NK-92 treated with Interleukin-12 subunit alpha and Interleukin-12 subunit beta, amount 100 ng/mL, for 24 hours (cell line): ENCODE measurements at places on chromosomes 1 and 21.

- no peak for DNase-seq
Observed at GRCh38 chr1:181317261-181317930, 165.9 kb upstream of the CACNA1E start.

DNA sequence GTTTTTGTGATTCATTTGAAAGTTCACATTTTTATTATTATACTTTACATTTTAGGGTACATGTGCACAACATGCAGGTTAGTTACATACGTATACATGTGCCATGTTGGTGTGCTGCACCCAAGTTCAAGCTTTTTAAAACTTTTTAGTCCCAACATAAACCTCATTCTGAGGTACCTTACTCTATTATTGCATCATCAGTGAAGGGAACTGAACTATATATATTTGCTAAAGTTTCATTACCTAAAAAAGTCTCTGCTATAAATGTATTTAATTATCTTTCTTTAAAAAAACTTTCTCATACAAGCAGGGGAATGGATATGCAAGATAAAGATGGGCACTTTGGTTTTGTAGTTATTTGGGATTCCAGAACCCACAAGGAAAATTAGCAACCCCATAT lies 931.4 kb upstream of the ADGRL2 start:
- no peak for DNase-seq

DNA sequence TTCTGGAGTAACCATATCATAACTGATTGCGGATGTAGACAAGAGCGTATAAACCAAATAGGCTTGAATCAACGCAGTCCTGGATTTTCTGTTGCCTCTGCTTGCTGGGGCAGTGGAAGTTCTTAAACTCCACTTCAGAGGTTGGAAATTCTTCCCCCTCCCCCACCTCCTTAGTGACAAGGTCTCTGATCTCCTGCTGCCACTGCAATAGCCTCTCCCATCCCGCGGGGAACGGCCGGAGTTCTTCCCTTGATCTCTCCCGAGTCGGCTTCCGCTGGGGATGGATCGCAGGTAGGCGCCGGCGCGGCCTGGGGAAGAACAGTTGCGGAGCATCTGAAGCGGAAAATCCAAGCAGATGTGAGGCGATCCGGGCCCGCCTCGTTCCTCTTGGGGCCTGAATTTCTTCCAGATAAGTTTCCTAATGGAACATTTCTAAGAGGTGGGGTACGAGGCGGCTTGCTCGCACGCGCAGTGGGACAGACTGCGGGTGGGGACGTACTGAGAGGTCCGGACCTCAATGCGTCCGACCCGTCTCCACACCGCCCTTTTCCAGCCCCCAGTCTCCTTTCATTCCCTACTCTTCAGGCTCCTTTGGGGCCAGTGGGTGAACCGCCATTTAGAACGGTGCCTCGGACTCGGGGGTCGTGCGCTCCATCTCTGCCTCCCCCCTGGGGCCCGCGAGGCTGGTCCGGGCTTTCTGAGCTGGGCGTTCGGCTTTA lies 3.1 kb upstream of the SIM2 start:
- DNase-seq, result no peak

DNA sequence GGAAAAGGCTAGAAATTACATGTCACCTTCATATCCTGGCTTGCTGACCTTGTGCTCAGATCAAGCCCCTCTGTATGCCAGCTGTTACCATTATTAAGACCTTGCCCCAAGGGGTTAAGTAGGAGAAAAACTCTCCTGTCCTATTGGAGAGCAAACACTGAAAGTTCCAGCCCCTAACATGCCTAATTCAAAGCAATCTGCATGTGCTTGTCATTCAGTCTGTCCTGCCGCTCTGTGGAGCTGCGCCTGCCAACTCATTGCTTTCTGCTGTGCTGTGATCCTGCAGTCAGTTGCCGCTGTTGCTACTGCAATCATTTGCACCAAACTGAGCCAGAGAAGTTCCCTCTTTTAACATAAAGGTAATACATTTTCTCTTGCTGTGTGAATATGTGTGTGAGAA lies 113.4 kb downstream of the DISP1 start:
- DNase-seq, result no peak

GRCh38 chr1:14372526-14372925 lies 226.0 kb upstream of the KAZN start:
- DNase-seq, result no peak

- no peak for DNase-seq
Observed at GRCh38 chr1:228214921-228215662, 7.2 kb downstream of the OBSCN start.

- no peak for DNase-seq
Observed at GRCh38 chr1:201419256-201419655, 2.3 kb downstream of the TNNI1 start.

DNA sequence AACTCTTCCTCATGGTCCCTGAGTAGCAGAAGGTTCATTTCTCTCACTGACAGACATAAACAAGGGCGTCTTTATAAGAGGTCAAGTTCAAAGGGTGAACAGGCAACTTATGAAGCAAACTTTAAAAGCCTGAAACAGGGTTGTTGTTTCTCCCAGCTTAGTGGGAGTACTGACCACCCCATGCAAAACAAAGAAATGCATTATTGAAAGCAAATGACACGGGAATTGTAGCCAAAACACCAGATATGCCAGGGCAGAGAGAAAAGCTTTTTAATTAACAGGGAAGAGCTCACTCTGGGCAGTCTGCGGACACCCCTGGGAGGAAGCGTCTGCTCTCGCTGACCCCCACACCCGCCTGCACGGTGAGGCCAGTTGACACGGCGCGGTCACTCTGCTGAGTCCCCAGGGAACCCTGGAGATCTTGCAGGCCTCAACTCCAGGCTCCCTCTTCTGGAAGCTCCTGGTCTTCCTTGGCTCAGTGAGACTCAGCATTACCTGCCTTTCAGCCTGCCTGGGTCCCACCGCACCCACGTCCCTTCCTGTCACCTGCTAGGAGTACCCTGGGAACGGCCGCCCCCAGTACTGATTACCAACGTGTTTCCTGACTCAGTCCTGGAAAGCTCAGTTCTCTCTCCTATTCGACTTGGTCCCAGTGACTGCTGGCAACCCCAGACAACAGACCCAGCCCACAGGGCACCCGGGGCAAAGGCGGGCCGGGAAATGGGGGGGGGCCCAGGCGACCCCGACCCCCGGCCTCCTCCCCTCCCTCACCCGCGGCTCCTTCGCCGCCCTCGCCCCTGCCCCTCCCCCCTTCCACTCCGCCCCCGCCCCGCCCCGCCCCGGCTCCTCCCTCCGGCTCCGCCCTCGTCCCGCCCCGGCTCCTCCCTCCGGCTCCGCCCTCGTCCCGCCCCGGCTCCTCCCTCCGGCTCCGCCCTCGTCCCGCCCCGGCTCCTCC lies 972 bp downstream of the CFAP410 start:
- no peak for DNase-seq

- DNase-seq, result peak; percentile 30
Observed at GRCh38 chr1:192489748-192490147, 85.8 kb upstream of the RGS1 start.

DNA sequence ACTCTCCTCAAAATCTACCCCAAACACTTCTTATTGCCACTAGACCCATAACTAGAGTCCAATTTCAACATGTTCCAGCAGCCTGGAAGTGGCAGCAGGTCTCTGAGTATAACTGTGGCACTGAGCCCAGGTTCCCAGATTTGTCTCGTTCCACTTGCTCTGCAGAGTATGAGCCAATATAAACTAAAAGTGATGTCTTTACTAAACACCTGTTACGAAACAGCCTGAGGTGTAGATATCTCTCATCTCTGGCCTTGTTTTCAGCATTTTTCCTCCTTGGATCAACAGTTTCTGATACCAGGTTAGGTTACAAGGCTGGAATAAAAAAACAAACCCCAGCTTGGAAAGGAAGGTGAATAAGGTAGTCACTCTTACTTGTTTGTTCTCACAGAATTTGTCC lies 25.2 kb upstream of the PRDX6 start:
- no peak for DNase-seq

GRCh38 chr21:41684381-41685245 lies 82.2 kb downstream of the RIPK4 start:
- no peak for DNase-seq

DNA sequence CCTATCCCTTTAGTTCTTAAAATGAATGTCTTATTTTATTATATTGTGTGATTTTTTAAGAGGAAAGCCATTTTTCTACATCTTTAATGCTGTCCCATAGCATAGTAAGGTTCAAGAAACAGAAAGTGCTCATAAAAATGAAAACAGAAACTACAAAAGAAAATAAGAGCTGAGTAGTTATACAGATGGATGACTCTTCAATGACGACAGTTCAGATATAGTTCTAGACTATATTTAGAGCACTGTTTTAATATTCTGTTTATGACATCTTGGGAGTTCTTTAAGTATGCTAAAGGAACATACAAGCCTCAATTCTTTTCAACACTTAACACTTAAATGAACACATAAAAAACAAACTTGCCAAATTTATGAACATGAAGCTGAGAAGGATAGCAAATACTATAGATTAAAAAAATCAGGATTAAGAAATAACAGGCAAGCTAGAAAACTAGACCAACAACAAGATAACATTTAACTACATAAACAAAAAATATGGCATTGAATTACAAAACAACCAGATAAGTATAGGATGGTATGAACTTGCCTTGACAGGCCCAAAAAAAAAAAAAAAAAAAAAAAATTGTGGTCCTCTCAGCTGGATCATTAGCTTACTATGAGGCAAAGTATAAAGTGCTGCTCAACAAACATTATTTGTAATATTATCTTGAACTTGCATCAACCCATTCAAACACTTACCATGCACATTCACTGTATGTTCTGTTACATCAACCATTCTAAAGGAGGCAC lies 87.9 kb downstream of the ZZZ3 start:
- DNase-seq, result no peak

DNA sequence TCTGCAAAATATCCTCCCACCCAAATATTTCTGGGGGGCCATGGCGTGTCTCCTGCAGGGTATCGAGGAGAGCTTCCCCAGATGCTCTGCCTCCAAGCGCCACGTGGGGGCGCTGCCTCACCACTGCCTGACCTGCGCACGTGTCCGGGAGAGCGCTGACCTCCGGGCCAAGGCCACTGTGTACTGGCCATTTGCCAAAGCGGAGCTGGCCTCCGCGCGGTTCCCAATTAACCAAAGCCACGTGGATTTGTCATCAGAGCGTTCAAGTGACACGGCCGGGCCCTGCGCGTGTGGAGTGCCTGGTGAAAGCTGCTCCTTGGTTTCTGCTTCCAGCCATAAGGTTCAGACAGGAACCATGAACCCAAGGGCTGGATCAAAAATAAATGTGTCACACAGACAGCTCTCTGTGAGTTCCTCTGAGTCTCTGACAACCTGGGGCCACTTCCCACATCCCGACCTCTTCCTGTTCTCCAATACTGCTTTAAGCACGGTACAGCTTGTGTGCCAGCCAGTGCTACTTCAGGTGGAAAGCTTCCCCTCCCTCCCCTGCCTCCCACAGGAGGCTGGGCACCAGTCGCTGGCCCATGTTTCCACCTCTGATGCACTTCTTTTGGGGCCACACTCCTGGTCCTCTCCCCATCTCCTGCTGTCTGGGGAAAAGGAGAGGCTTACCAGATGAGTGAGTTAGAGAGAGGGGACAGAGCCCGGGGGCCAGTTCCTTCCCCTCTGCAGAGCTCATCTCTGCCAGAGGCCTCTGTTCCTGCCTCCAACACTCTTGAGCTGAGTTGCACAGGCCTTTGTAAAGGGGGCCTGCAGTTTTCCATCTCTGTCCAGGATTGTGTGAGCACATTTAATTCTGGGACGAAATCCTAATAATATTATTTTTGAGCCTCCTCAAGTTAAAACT lies 26.1 kb downstream of the ZP4 start:
- DNase-seq, result no peak

DNA sequence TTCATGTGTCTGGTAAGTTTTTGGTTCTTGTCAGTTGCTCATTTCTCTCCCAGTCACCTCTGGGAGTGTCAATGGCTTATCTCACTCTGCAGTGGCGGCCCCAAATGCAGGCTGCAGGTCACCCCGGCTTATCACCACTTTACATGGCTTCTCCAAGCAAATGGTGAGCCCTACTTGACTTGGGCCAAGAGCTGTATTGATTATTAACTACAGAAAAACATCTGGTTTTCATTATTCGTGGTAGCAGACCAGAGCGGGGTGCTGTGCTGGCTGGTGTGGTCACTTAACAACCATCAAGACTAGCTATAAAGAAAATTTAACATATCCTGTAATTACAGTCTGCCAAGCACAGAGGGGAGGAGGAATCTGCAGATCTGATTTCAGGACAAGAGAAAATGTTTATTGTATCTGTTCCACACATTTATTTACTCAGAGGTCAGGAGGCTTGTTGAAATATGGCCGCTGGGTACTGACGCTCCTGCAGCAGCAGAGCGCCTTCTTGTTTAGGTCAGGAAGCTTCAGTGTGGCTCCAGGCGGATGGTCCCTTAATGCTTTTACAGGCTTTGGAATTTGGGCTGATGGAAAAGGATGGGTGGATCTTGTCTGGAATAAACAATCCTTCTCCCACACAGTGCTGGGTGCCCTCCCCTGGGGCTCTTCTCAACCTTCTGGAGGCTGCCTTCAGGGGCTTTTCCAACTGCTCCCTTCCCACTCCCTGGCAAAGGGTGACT lies 87.8 kb downstream of the HLX start:
- no peak for DNase-seq

- DNase-seq, result no peak
Observed at GRCh38 chr21:26844258-26845065, 747 bp downstream of the ADAMTS1 start.

DNA sequence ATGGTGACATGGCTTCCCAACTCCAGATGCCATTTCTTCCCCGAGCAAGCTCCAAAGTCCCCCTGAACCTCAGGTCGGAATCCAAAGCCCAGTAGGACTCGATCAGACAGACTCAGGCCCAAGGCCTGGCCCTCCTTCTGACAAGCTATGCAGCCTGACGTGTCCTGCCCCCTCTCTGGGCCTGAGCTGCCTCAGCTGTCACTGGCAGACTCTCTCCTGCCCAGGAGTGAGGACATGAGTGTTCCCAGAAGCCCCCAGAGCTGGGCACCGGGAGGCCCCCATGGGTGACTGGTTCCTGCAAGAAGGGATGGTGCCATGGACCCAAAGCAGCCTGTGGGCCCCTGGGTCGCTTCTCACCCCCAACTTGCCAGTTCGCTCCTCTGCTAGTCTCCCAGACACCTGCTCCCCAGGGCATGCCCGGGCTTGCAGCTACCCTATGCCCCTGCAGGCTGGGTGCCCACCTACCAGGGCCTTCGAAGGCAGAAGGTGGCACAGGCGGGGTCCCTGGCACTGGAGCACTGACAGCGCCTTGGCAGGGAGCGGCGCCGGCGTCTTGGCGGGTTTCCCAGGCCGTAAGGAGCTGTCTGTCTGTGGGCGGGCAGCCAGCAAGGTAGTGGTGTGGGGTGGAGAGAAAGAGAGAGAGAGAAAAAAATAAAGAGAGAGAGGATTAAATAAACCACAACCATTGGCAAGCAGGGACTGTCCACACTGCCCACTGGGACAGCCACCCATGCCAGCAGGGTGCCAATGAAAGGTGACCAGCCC lies 2.3 kb downstream of the EDN2 start:
- DNase-seq, result no peak

DNA sequence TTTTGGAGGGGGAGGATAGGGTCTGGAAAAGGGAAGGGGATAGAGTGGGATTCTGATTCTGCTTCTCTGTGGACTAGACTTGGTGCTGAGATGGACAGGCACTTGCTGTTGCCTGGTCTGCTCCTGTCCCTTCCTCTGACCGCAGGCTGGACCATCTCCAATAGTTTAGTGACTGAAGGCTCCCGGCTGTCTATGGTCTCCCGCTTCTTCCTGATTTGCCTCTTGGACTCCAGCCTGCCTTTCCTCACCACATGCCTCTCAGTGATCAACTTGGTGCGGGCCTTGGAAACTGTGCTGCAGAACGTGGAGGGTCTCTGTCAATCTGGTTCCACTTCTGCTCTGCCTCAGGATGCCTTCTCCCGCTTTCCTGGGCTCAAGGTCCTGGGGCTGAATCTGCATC lies 6.3 kb upstream of the ZSCAN20 start:
- DNase-seq, result no peak
